Tibial nerve (tissue), 4 donors: ENCODE measurements at places on chromosomes 4 and X.
A peak's percentile ranks its signal among the peaks of the same experiment; 100 is the strongest.

DNA sequence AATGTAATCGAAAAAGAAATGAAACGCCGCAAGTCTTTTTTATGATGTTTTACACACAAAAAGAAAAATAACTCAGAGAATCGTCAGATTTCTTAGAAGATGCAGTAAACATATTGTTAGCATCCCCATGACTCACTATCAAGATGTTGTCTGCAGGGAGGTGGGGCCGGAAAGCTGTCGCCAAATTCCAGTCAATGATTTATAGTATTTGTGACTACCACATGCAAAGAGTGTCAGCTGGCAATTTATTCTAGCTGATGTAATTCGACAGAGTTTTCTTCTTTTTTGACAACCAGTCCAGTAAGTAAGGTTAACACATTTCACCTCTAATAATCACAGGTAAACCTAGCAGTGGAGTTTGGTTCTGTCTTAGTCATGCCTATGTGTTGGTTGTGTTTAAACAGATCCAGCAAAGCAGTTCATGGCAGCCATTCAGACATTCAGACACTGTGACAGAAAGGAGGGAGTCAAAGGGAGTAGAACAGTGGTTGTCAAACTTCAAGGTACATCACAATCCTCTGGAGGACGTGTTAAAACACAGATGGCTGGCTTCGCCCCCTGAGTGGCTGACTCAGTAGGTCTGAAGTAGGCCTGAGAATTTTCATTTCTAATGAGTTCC, 19.8 kb upstream of the PPP1R2C start:
- DNase-seq, result no peak

- DNase-seq, result no peak
Measured at GRCh38 chr4:87342872-87343271, 20.2 kb upstream of the HSD17B13 start.

DNA sequence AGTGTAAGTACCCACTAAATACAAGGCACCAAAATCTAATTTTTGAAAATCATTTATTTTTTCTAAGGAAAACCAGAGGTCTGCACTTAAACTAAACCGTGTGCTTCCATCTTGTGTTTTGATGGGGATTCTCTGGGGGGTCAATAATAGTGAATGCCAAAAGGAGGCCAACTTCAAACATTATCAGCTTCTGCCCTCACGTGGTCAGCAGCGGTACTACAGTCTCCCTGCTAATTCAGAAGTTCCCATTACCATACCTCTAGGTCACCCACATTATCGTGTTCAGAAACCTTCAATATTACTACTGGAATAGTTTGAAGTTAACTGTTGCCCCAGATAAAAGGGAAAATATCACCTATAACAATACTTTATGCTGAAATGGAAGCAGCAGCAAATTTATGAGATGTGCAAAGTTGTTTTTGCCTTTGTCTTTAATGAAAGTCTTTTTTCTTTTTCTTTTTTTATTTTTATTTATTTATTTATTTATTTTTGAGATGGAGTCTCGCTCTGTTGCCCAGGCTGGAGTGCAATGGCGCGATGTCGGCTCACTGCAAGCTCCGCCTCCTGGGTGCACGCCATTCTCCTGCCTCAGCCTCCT, 17.3 kb downstream of the CTPS2 start:
- DNase-seq, result peak; percentile 47

DNA sequence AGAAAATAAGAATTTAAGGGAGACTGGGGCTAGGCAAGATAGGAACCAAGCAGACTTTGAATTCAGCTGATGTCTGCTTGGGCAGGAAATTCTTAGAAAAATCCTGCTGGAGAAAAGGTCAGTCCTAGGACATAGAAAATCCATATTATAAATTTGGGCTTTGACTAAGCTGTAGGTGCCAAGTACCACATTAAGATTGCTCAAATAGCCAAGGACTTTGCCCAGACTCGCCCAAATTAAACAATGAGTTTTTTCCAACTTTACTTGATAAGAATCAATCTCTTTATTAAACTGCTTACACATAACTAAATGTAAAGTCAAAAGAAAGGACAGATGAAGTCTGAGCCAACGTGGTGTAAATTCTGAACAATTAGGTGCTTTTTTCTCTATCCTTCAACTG, 95.4 kb downstream of the FUNDC1 start:
- DNase-seq, result no peak

GRCh38 chrX:55484948-55485347, 4.7 kb downstream of the USP51 start:
- DNase-seq, result no peak

GRCh38 chrX:18992829-18993228, 8.9 kb upstream of the PHKA2 start:
- no peak for DNase-seq

GRCh38 chr4:21780148-21780547, 168.4 kb downstream of the KCNIP4 start:
- DNase-seq, result no peak

- DNase-seq, result no peak
Measured at GRCh38 chr4:159107203-159107925, 4.5 kb downstream of the RAPGEF2 start.
